Heart right ventricle (tissue), 16 donors: ENCODE measurements at places on chromosomes 2 and 18.

- H3K27ac ChIP-seq, result no peak overlapping the region
- H3K36me3 ChIP-seq, result no peaks in the 10 kb centered on the region
- no peaks in the 10 kb centered on the region for H3K4me1 ChIP-seq
These were observed 108.9 kb downstream of the MEMO1 start for GRCh38 chr2:31901900-31902299.

DNA sequence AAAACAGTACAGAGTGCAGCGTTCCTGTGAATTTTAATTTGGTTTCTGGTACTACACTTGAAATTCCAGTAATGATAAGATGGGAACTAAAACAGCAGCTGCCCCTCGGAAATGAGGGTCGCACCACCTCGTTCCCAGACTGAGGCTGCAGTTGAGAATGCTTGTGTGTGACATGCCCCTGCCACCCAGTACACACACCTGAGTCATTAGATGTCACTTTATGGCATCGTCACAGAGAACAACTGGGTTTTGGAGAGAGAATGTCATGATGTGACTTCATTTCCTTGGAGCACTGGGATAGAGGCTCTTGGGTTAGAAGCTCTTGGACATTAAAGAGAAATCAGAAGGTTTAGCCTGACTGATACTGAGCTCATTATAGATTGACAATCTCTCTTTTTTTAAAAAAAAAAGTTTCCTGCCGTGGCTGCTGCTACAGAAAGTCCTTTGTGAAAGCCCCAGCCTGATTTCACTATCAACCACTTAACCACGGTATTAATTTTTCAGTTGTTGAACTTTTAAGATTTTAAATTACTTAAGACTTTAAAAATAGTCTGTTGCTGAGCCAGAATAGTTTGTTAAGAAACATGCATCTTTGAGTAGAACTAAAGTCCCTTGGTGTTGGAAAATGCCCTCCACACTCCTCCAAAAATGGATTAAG lies 24.5 kb downstream of the BCL2L11 start:
- no peaks in the 10 kb centered on the region for H3K36me3 ChIP-seq
- H3K4me1 ChIP-seq, result no peaks in the 10 kb centered on the region
- H3K4me3 ChIP-seq, result no peak overlapping the region
- H3K27ac ChIP-seq, result no peak overlapping the region

- H3K27me3 ChIP-seq, result peaks cover 10% of the 10 kb centered on the region
- H3K4me3 ChIP-seq, result no peak overlapping the region
- H3K4me1 ChIP-seq, result peaks cover 3% of the 10 kb centered on the region
These were observed 40.3 kb downstream of the GLI2 start for GRCh38 chr2:120775801-120776589.

- no peak overlapping the region for H3K4me3 ChIP-seq
- peak; percentile 54 for DNase-seq
- H3K36me3 ChIP-seq, result peaks cover 3% of the 10 kb centered on the region
- peaks cover 85% of the 10 kb centered on the region for H3K4me1 ChIP-seq
These were observed 92.7 kb upstream of the MGAT5 start for GRCh38 chr2:134161170-134161547.

GRCh38 chr18:28691496-28691840 lies 514.5 kb upstream of the CDH2 start:
- H3K27me3 ChIP-seq, result no peaks in the 10 kb centered on the region
- no peaks in the 10 kb centered on the region for H3K36me3 ChIP-seq
- no peaks in the 10 kb centered on the region for H3K4me1 ChIP-seq
- no peak overlapping the region for H3K27ac ChIP-seq

DNA sequence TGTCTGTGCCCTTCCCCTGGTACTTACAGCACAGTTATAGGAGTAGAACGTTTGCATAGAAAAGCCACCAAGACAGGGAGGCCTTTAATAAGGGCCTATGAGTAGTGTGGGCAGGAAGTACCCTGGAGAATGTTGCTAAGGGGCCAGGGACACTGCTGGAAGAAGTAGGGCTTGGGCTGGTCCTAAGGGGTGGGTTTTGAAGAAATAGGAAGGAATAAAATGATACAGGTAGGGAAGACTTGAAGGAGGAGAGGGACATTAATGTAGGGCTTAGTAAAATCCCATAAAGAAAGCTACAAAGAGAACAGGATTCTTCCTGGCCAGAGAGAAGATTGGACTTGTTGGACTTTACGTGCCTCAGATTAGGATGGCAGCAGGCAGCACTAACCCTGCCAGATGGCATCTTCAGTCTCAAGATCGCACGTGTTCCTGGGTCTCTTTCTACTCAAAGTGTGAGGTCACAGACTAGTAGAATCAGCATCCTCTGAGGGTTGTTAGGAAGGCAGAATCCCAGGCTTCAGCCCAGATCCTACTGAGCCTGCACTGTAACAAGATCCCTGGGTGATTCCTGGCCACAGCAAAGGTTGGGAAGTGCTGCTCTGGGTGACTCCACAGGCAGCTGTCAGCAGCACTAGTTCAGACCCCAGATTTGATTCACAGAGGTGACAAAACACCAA lies 39.2 kb downstream of the EPAS1 start:
- no peaks in the 10 kb centered on the region for H3K36me3 ChIP-seq
- no peak for DNase-seq
- H3K4me3 ChIP-seq, result peak overlapping the region; percentile 43
- H3K27me3 ChIP-seq, result no peaks in the 10 kb centered on the region
- peaks cover 91% of the 10 kb centered on the region for H3K4me1 ChIP-seq
- H3K27ac ChIP-seq, result peak overlapping the region; percentile 55

GRCh38 chr2:29061176-29061575 lies 13.1 kb downstream of the PCARE start:
- no peak overlapping the region for H3K27ac ChIP-seq
- H3K4me1 ChIP-seq, result peaks cover 12% of the 10 kb centered on the region
- no peak overlapping the region for H3K4me3 ChIP-seq
- DNase-seq, result no peak

DNA sequence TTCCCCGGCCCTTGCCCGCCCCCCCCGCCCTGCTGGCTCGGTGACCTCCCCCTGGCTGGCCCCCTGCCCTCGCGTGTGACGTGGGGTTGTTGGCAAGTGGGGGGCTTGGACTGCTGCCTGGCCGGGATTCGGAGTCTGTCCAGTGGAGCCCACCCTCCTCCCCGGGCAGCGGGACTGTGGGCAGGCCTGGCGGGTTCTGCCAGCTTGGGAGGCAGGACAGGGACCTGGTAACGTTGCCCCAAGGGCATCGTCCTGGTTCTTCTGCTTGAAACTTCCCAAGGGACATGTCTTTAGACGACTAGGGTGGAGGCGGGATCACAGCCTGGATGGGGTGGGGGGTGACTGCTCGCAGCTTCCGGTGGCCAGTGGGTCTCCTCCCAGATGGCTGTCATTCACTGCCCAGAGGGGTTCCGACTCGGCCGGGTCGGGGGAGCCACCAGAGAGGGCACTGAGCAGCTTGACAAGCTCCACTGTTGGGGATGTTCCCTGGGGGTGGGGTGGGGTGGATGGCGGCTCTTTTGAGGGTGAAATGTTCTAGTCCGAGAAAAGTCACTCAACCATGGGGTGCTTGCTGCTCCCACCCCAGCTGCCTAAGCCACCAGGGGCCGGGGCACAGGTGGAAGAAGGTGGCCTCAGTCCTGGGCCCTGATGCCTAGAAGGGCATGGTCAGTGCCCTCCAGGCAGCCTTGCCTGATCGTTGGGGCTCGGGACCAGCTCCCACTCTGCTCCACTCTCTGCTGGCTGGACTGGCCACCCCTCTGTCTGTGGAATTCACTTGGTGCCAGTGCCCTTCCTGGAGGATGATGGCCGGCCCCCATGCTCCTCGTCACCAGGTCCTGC lies 4.3 kb upstream of the HS6ST1 start:
- no peaks in the 10 kb centered on the region for H3K27me3 ChIP-seq
- H3K27ac ChIP-seq, result peak overlapping the region; percentile 70
- H3K4me1 ChIP-seq, result no peaks in the 10 kb centered on the region
- H3K4me3 ChIP-seq, result no peak overlapping the region

DNA sequence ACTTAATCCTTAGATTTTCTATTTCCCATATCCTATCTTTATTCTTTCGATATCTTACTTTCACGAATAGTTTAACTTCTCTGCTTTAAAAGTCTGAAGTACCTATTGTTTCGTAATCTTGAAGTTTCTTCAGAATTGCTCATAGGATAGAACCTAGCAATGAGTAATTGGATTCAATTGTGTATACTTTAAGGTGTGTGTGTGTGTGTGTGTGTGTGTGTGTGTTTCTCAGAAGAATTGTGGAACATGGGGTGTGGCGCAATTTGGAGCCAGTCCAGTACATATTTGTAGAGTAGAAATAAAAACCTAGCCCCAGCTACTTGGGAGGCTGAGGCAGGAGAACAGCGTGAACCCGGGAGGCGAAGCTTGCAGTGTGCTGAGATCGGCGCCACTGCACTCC lies 897.6 kb downstream of the BCL11A start:
- no peak overlapping the region for H3K4me3 ChIP-seq
- H3K4me1 ChIP-seq, result no peaks in the 10 kb centered on the region
- H3K27ac ChIP-seq, result no peak overlapping the region
- no peaks in the 10 kb centered on the region for H3K27me3 ChIP-seq

- no peaks in the 10 kb centered on the region for H3K36me3 ChIP-seq
- no peak overlapping the region for H3K4me3 ChIP-seq
- no peak for DNase-seq
- no peaks in the 10 kb centered on the region for H3K4me1 ChIP-seq
- no peak overlapping the region for H3K27ac ChIP-seq
These were observed 57.3 kb upstream of the SIX3 start for GRCh38 chr2:44884231-44884630.

DNA sequence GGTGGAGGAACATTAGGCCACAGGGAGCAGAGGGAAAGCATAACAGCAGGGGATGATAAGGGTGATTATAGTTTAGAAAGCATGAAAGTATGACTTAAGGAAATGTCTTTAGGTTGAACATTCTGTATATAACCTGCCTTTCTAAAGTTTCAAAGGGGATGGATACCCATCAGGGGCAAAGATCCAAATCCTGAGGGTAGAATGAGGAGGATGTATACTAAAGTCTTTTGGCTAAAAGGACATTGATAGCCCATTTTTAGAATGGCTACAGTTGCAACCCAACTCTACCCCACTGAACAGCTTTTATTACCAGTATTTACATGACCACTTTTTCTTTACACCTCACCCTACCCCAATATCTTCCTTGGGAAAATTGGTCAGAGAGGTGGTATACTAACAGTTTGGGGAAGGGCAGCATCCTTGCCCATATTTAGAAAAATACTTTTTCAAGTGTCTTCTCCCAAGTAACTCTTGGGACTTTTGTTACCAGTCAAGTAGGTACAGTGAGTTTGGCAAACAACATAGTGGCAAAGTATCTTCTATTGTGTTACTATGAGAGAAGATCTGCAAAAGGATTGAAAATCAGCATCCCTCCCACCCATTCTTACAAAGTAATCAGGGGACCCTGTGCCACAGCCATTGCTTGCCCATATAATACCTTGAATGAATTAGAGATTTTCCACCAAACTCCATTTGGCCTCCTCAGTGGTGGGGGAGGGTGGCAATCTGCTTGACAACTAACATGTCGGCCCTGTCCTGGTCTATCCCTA lies 8.3 kb downstream of the MAT2A start:
- no peak overlapping the region for H3K27ac ChIP-seq
- H3K4me1 ChIP-seq, result peaks cover 11% of the 10 kb centered on the region
- no peaks in the 10 kb centered on the region for H3K27me3 ChIP-seq
- DNase-seq, result no peak
- H3K4me3 ChIP-seq, result no peak overlapping the region

DNA sequence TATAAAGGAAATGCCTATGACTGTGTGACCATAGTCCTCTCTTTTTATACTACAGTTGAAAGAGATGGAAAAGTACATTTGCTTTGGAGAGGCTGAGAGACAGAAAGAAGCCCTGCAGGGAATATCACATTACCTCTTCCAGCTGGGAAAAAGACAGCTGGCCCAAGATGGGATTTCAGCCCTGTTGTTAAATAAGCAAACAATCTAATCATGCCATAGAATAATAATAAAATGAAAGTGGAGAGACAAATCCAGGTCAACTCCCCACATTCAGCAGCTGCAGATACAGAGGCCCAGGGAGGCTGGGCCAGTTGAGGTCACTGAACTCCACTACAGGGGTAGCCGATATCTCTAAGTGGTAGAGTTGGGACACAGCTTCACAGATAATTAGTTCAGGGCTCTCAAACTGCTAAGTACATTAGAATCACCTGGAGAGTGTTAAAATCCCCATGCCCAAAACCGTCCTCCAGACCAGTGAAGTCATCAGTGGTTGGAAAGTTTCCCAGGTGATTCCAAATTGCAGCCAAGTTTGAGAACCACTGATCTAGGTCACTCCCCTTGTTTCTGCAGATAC lies 81.9 kb downstream of the MOGAT1 start:
- peak; percentile 45 for DNase-seq
- no peak overlapping the region for H3K4me3 ChIP-seq
- H3K36me3 ChIP-seq, result no peaks in the 10 kb centered on the region
- H3K27me3 ChIP-seq, result no peaks in the 10 kb centered on the region
- H3K4me1 ChIP-seq, result peaks cover 16% of the 10 kb centered on the region
